ENCODE measurements at places on chromosomes 13 and 19.
A peak's percentile ranks its signal among the peaks of the same experiment; 100 is the strongest.

DNA sequence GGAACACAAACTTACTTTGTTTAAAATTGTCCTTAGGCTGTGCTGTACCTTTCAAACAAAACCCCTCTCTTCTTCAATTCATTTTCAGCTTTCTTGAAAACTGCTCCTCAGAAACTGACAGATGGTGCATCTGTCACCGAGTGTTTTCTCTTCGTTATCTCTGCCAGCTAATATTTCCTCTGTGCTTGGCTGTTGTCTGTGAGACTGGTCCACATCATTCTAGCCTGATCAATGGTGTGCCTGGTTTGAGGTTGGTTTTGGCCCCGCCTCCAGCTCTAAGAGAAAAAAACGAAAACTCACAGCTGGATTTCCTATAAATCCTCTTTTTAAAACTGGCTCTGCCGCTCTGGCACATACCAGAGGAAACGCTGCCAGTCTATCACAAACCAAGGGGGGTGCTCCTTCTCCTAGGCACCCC lies 79.7 kb downstream of the STARD13 start:
- DNase-seq = peak; percentile 25

- DNase-seq = no peak
These were observed 9.8 kb upstream of the GPI start for GRCh38 chr19:34355201-34355600.

DNA sequence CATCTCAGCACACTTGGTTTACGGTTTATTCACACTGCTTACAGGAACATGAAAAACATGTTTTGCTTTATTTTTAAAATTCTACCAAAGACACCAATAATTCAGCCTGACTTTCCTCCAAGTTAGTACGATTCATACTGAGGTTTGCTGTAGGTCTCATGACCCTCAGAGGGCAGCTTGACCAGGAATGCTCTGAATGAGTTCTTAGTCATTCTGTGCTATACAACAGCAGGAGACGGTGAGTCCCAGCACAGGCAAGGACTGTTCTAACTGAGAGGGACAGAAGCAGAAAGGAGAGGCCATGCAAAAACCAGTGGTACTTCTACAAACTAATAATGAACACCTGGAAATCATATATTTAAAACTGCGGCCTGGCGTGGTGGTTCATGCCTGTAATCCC lies 6.4 kb downstream of the GRTP1 start:
- no peak for DNase-seq

- no peak for DNase-seq
These were observed 28.2 kb downstream of the ELL start for GRCh38 chr19:18493440-18494266.

GRCh38 chr13:43100667-43101066 lies 77.3 kb downstream of the DNAJC15 start:
- no peak for DNase-seq

DNA sequence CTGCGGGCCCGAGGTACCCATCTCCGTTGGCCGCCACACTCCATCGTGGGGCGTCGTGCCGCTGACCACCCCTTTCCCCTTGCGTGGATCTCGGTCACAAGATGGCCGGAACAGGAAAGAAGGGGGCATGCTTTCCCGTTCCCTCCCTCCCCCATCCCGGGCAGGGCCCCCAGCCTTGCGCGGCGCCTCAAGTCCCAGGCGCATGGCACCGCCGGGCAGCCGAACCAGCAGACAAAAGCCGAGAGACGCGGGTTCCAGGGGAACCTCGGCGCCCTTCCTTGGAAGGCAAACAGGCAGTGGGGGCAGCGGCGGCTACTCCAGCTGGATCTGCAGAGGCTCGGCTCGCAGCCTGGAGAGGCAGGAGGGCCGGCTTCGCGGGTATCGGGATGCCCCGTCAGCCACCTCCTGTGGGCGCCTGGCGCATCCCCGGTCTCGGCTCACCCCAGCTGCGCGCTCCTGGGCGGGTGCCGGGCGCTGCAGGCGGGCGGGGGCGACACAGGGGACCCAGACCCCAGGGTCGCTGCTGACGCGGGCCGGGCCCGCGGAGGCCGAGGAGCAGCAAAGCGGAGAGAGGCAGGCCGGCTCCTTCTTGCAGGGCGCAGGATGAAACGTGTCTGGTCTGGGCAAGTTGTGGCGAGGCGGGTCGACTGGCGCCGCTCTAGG lies 439 bp downstream of the DZIP1 start:
- DNase-seq = no peak

DNA sequence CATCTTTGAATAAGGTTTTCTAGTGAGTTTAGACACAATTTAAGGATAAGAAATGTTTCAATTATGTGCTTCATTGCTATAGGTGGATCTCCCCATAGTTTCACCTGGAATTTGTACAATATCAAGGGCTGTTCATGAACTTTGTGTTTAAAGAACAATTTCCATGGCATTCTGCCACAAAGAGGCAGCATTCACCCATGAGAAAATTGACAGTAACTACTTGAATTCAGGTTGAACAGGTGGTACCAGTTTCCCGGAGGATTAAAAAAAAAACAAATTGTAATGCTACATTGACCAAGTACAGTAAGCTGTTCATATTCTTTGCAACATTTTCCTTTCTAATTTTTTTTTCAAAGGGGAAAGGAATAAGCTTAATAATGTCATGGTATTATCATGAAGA lies 9.1 kb downstream of the SLITRK5 start:
- no peak for DNase-seq

DNA sequence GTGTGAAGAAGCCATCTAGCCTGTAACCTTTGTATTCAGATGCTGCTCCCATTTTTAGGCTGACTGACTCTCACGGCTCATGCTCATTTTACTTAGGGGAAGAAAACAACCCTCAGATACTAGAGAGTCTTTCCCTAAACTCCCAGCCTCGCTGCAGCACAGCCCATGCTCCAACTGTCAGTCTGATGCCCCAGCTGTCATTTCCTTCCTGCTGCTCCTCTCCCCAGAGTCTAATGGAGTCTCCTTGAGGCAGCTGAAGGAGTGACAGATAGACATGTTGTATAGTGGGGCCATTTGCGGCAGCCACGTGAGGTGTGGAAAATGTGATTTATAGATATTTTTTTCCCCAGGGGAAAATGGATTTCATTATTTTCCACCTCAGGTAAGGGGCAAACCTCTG lies 59.2 kb upstream of the OLFM4 start:
- no peak for DNase-seq

DNA sequence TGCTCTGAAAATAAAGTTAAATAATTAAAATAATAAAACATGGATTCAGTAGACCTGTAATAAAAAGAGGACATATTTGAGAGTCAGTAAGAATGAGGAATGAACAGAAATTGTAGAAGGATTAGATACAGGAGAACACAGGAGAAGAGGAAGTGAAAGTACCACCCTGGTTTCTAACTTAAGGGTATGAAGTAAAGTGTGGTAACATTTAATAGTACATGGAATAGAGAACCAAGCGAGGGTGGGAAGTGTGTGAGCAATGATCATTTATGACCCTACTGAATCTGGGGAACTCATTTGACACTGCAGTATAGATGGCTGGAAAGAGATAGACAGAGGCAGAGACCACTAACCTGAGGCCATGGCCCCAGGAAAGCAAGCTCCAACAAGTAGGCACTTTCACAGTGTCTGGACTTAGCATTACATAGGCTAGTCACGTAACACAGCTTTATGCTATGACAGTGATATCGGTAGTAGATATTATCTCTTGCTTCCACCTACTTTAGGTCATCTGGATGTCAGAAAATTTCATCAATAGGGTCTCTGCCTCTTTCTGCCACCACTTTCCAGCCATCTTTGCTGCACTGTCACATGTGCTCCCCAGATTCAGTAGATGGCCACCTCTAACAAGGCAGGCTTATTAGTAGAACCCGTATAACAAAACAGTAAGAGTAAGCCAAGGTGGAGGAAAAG lies 633.9 kb upstream of the MIR17HG start:
- no peak for DNase-seq

DNA sequence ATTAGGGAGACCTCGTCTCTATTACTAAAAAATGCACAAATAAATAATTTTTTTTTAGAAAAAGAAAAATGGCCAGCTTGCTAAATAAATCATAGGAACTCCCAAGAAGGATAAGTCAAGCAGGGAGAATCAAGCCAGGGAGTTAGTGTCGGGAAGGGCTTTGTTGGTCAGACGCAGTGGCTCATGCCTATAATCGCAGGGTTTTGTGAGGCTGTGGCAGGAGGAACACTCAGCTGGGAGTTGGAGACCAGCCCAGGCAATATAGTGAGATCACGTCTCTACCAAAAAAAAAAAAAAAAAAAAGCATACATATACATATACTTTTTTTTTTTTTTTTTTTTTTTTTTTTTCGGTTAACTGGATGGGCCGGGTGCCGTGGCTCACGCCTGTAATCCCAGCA lies 9.0 kb downstream of the NACC1 start:
- DNase-seq = no peak

GRCh38 chr19:41804336-41804735 lies 7.9 kb downstream of the CEACAM3 start:
- no peak for DNase-seq

- DNase-seq = no peak
These were observed 179.0 kb downstream of the SPRY2 start for GRCh38 chr13:80161896-80162295.

DNA sequence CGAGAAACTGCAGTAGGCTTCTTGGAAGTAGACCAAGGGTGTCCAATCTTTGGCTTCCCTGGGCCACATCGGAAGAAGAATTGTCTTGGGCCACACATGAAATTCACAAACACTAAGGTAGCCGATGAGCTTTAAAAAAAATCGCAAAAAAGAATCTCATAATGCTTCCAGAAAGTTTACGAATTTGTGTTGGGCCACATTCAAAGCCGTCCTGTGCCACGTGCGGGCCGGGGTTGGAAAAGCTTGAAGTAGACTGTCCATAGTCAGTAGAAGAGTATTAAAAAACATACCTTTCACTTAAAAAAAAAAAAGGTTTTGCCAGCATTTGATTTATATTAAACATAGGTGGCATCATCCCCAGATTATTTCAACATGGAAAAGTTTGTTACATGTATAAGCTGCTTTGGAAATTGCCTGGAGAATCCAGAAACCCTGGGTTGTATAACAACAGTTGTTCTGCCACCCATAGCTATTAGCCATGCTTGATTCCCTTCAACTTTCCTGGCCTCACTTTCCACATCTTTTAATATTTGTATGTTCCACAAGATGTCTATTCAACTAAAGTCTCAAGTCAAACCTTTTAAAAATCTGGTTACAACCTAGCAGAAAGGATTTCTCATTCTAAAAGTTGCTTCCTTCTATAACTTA lies 1.0 kb downstream of the IFT88 start:
- no peak for DNase-seq

DNA sequence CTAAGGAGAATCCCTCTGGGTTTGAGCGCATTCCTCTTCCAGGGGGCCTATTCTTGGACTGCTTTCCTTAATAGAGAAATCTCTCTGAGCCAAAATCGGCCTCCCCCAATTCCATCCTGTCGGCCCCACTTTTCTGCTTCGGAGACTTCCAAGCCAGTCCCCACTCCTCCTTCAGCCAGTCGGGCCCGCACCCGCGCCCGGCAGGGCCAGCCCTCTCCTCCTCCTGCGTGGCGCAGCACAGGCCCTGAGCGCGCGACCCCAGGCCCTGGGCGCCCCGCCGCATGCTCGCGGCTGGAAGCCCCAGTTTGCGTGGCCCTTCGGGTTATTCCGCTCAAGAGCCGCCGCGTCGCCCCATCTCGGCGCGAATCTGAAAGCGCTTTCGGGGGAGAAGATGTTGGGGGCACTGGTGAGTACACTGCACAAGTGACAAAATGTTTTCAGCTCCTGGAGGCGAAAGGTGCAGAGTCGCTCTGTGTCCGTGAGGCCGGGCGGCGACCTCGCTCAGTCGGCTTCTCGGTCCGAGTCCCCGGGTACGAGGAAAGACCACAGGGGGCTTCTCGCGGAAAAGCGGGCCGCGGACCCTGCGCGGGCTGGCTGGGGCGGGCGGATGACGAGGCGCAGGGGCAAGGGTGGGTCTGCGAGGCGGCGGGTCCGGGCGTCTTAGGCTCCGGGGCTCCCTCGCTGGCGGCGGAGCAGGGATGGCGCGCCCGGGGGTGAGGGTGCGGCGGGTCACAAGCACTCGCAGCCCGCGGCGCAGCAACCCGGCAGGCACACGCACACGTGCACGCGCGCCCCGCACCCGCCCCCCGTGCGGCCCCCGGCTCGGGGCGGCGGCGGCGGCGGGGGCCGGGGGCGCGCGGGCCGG lies at the start of gene IL17D:
IL17D (plus strand) TSS at position 785 of the 865 bp plus-strand sequence. CDS start 303 bp downstream, outside the sequence.
- peak; percentile 32 for DNase-seq

DNA sequence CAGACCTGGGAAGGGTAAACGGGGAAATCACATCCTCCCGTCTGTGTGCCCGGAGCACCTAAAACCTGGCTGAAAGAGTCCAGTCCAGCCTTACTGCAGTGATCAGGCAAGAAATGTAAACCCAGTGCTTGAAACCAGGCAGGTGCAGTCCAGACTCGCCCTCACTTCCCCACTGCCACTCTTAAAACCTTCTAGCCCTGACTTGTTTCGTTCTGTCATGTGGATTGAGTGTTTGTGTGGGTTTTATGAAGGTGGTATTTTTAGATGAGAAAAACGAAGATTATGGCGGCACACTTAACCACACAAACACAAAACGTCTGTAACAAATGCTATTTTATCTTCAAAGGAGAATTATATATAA lies 839 bp upstream of the CKAP2 start:
- peak; percentile 19 for DNase-seq

DNA sequence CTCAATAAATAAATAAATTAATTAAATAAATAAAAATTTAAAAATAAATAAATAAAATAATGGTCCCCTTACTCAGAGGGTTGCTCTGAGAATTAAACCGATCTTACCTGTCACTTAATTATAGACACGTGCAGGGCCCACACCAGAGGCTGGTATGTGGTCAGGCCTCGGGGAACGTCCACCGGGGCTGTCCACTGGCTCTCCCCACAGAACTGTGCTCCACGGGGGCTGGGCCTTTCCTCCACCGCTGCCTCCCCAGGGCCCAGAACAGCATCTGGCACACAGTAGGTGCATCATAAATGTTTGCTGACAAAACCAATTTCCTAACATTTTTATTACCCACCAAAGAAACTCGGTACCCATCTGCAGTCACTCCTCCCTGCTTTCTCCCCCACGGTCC lies 69.2 kb downstream of the CEBPG start:
- no peak for DNase-seq

DNA sequence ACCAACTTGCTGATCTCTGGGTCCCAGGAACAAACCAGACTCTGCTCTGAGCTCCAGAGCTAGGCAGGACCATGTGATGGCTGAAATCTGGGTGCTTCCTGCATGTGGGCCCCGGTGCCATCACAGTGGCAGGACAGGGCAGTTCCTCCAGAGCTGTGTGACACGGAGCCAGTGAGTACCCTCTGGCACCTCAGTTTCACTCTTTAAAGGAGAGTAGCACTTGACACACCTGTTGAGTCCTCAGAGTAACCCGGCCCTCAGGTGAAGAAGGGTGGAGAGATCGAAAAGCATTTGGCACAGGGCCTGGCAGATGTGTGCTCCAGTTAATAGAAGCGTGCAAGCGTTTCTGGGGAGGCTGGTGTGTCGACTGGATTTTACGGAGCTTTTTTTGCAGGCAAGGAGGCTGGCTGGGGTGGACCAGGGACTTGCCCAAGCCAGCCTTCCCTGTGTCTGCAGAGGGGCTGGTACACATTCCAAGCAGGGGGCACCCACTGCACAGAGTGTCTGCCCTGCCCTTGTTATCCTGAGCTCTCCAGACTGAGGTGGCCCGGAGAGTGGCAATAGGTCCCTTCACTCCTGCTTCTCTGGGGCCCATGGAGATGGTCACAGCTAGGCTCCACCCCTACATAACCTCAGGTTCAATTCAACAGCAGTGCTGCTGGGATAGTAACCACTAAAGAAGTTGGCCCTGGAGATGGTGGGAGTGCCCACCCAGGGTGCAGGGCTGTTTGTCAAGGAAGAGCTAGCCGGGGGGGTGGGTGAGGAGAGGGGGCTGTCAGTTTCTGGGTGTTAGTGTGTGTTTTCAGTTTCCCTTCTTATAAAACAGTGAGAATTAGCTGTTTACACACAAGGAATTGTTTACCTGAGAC lies 8.3 kb downstream of the RPS19 start:
- DNase-seq = no peak

- peak; percentile 47 for DNase-seq
These were observed 207.5 kb downstream of the KCNRG start for GRCh38 chr13:50222569-50223332.
